ENCODE measurements at places on chromosomes 5 and 9.

DNA sequence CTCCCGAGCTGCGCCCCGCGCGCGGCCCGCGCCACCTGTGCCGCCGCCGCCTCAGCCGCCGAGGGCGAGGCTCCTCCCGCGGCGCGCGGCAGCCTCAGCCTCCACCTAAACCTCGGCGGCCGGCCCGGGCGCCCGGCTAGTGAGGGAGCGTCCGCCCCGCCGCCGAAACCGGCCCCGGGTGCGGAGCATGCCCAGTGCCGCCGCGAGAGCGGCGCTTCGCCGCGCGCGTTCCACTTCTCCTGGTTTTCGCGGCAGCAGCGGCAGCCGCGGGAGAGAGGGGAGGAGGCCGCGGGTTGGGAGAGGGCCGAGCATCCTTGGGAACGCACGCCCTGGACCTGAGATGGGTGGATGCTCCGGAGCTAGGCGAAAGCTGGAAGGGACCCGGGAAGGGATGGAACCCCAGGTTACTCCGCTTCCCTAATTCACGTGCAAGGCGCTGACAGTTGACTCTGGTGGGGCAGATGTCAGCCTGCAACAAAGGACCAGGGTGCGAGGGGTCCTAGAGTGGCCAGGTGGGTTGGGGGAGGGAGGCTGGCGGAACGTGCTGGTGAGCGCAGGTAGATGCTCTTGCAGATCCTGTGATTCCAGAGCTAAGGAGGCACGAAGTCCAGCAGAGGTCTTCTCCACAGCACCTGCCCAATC is at the start of gene CTNND2:
Gene CTNND2, minus strand, starts transcription at position 182 of the 642 bp plus-strand sequence. CDS start 593 bp downstream, outside the sequence.
- no peak for DNase-seq

GRCh38 chr9:13410566-13411031 is 131.1 kb upstream of the MPDZ start:
- no peak for DNase-seq

- no peak for DNase-seq
These were observed 8.5 kb downstream of the KLF9 start for GRCh38 chr9:70405808-70406433.

GRCh38 chr5:149161850-149162249 is 20.6 kb downstream of the ABLIM3 start:
- no peak for DNase-seq

DNA sequence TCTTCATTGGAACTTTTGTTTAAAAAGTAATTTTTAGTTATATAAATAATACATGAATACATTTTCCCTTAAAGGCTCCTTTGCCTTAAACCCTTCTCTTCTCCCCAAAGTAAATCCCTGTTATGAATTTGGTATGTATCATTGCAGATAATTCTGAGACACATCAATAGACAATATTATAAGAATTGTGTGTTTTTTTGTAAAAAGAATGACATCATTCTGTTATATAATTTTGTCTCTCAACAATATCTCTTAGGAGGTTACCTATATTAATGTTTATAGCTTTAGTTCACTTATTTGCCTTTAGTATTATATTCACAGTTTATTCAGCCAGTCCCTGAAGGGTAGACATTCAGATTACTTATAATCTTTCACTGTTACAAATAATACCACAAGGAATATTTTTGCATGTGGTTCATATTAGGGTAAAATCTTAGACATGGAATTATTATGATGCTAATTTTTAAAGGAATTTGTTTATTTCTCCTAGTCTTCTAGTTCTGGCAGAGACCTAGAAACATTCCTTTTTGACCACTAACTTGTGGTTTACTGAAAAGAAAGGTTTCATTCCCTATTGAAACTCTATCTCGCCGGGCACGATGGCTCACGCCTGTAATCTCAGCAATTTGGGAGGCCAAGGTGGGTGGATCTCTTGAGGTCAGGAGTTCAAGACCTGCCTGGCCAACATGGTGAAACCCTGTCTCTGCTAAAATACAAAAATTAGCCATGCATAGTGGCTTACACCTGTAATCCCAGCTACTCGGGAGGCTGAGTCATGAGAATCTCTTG is 105.6 kb downstream of the KCTD16 start:
- no peak for DNase-seq

DNA sequence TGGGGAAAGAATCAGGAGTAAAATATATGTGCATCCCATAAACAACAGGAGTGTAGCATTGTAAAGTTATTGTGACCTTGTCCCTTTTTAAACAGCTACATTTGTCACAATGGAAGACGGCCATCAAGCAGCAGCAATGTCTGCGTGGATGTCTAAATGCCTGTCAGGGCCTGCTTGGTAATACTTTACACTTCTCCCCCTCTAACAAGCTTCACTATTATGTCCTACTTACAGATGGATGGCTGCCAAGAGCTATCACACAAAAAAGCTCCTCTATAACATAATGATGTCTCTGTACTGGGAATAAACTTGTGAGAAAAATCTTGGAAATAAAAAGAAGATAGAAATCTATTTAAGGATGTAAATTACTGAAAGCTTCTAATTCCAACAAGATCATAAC is 213.0 kb downstream of the FBXL17 start:
- no peak for DNase-seq

- DNase-seq: no peak
These were observed 11.2 kb downstream of the ENC1 start for GRCh38 chr5:74629326-74629725.

DNA sequence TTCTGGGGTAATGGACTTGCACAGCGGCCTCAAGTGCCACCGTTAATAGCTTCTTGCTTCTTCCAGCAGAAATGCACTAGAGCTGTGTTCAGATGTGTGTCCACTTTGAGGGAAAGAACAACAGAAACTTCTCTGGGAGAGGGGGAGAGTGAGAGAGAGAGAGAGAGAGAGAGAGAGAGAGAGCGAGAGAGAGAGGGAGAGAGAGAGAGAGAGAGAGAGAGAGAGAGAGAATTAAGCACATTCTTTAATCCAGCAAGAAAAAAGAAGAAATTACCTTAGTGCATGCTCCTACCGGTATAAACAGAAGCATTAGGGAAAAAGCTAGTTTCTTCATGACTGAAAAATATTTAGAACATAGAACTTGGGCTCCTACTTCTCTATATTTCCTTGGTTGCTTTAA is 418.8 kb downstream of the MAN2A1 start:
- DNase-seq: no peak

- no peak for DNase-seq
These were observed 757 bp downstream of the TMEM250 start for GRCh38 chr9:136117916-136118319.

DNA sequence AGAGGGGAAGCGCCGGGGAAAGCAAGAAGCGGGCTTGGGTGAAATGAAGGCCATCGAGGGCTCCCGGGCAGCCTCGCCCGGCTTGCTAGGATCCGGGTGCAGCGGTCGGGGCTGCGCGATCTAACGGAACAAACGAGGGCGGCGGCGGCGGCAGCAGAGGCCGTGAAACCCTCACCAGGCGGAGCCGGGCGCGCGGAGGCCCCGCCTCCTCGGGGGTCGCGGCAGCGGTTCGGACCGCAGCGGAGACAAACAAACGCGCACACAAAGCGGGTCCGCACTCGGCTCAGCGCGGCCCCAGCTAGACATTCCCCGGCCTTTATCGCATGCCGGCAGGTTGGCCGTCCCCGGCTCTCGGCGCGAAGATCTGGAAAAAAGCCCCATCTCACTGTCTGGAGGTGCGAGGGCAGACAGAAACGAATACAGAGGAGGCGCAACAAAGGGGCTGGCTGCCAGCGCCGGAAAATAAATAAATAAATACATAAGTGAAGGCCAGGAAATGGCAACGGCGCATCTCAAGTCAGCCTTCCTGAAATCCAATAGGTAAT is 10.5 kb upstream of the TRIM36 start:
- DNase-seq: no peak

GRCh38 chr5:93141969-93142368 is 439.1 kb downstream of the NR2F1-AS1 start:
- no peak for DNase-seq

- DNase-seq: no peak
These were observed 9.9 kb downstream of the PLPP7 start for GRCh38 chr9:131299346-131299960.

DNA sequence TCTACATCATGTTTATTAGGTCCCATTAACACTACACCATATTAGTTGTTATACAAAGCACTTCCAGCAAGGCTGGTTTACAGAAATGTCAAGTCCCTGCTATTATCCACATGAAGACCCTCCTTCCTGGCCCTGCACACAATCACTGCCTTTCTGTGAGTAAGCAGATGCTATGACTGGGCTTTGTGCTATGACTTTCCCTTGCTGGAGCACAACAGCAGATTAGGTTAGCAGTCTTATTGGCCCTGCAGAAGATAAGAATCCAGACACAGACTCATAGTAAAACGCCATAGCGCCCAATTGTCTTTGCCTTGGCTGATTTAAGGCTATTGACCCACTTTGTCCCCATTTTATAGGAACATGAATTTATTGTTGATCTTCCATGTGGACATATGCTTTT is 228.9 kb upstream of the ACTBL2 start:
- no peak for DNase-seq

DNA sequence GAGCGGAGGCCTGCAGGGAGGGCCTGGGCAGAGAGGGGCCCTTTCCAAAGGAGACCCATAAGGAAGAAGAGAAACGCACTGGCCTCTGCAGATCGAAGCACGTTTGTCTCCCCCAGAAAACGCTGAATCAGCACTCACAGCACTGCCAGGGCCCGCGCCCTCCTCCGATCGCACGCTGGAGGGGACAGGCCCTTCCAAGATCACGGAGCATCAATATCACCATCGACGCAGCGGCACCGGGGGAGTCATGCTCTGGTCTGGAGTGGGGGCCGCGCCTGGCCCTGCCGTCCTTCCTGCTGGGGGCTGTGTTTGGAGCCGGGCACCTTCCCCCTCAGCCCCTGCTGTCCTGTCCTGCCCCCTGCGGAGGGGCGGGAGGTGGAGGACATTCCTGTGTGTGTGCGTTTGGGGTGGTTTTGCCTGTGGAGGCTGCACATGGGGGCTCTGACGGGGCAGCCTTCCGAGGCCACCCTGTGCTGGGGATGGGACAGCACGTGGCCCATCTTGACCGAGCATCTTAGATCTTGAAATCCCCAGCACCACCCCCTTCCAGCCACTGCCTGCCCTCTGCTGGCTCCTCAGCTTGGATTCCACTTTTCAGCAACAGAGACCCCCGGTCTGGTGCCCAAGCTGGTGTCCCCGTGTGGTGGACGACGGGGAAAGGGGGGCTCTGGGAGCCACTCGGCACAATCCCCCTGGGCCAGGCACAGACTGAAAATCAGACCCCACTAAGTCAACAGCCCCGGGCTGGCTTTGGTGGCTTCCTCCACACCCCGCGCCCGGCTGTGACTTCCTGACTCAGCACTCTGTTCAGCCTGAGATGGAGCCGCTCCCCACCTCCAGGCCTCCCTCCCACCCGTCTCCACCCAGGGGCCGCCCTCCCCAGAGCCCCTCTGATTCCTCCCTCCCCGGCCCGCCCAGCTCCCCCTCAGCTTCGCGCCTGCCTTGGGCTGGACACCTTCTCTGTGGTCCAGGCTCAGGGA is 8.3 kb downstream of the TMEM250 start:
- DNase-seq: no peak

- no peak for DNase-seq
These were observed 154.1 kb downstream of the CARTPT start for GRCh38 chr5:71873191-71873591.

DNA sequence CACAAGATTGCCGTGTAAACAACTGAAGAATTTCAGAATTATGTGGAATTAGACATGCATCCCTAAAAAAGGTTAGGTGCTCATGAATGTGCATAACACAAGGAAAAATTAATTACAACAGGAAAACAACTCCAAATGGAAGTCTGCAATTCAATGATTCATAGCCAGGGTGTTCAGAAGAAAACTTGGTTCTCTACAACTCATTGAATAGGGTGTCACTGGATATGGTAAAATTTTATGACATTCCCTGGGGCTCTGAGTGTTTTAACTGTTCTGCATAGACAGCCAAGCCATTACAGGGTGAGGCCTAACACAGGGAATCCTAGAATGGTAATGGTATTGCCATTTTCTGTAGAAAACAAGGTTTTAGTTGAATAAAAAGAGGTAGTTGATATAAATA is 24.4 kb upstream of the ZSWIM6 start:
- DNase-seq: no peak

DNA sequence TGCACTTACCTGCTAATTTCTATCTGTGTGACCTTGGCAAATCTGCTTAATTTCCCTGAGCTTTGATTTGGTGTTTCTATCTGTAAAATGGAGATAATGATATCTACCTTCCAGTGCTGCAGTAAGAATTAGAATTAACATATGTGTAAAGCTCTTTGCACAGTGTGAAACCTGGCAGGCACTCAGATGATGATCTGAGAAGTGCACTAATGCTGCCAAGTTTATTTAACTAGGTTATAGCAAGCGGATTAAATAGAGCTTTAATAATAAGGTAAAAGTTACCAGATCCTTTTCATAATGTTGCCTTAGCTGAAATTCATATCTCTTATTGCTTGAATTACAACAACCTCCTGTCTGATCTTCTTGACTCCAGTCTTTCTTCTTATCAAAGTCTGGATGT is 315.3 kb upstream of the CD180 start:
- no peak for DNase-seq

DNA sequence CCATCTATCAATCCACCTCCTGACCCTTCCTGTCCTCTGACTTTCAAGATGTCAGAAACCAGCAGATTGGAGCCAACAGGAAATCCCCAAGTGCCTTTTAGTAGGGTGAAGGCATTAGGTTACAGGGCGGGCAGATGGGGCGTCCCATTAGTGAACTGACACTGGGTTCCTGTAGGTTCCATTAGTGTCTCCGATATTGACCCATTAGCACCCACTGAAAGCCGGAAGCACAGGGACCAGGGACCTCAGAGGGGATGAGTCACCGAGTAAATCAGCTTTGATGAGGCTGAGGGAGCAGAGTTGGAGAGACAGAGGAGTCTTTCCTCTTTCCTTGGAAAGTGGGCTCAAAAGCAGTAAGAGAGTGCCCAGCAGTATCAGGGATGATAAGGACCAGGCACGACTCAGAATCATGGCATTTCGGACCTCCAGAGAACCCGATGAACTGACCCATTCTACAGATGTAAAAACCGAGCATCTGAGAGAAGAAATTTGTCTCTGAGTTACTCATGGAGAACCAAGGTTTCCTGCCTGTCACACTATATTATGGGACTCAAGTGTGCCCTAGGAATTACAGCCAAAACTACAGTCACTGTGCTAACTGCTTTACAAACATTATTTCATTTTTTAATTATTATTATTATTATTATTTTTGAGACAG is 47.2 kb upstream of the FABP6 start:
- DNase-seq: no peak

DNA sequence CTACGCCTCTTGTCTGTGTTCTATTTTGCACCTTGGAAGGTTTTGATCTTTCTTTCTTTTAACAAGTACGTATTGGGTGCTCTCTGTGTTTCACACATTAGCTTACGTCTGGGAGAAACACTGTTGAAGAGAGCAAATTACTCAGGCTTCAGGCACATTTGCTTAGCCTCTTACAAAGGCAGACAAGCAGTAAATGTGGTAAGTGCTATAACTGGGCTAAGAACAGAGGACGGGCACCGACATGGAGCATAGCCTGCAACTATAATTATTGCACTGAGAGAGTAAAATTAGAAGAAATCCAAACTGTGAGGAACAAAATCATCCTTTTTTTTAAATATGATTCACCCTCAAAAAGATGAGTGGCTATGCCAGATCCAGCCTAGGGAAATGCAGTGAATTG is 9.4 kb upstream of the PARP8 start:
- no peak for DNase-seq

- DNase-seq: no peak
These were observed 33.7 kb downstream of the LEAP2 start for GRCh38 chr5:132907161-132907560.

- DNase-seq: no peak
These were observed 20.0 kb downstream of the APC start for GRCh38 chr5:112757468-112758208.

Measured in CD4-positive, alpha-beta T cell treated with Interleukin-15 for 1 hour (primary cell).